ENCODE measurements at places on chromosomes 7 and 10. TPM values are rescaled to one million over a fixed set of nuclear protein-coding genes. Genes with fewer than 3 reads are reported as not detected.

GRCh38 chr10:106401161-106401560, 763.3 kb downstream of the SORCS1 start:
- no peaks in the 10 kb centered on the region for H3K36me3 ChIP-seq
- H3K4me3 ChIP-seq, result no peak overlapping the region
- no peak for DNase-seq
- H3K27ac ChIP-seq, result no peak overlapping the region
- no peaks in the 10 kb centered on the region for H3K27me3 ChIP-seq

DNA sequence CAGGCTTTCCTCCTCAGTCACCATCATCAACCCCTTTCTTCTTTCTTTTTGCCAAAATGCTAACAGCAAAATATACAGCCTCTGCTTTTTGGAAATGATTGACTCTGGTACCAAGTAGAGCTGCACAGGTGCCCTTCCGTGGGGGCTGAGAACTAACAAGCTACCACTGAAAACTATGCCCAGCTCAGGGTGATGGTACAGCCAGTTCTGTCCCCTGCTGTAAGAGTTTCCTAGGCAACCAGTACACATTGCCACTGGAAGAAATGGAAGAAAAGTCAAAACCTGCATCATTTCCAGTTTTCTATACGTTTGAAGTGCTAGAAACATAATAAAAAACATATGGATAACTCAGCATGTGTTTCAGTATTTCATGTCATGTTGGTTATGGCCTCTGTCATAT, 297.5 kb downstream of the PRKG1 start:
- no peaks in the 10 kb centered on the region for H3K4me1 ChIP-seq
- no peak for DNase-seq
- H3K27me3 ChIP-seq, result no peaks in the 10 kb centered on the region
- H3K4me3 ChIP-seq, result no peak overlapping the region

GRCh38 chr10:97553575-97554031, 19.0 kb upstream of the ANKRD2 start:
- peak; percentile 69 for DNase-seq
- H3K4me1 ChIP-seq, result peaks cover 4% of the 10 kb centered on the region
- no peaks in the 10 kb centered on the region for H3K27me3 ChIP-seq
- H3K4me3 ChIP-seq, result no peak overlapping the region
- no peak overlapping the region for H3K27ac ChIP-seq

- no peaks in the 10 kb centered on the region for H3K36me3 ChIP-seq
- H3K27ac ChIP-seq, result no peak overlapping the region
- peaks cover 39% of the 10 kb centered on the region for H3K27me3 ChIP-seq
- DNase-seq, result no peak
Measured at GRCh38 chr10:117214401-117214800, 17.1 kb downstream of the KCNK18 start.

DNA sequence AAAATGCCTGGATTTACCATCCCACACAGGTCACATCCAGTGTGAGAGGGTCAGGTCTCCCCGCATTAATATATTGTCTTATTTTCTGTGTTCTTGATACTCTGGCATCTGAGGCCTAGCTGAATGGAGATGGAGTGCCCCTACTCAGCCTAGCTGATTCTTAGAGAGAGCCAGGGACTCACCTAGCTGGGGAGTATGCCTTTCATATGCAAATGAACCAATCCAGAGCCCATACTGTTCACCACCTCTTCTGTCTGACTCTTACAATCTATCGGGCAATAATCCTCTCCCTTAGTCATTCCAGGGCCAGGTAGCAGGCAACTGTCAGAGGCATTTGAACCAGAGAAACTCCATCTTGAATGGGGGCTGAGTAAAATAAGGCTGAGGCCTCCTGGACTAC, 46.3 kb downstream of the LBX1 start:
- no peak for DNase-seq
- H3K4me1 ChIP-seq, result no peaks in the 10 kb centered on the region
- no peak overlapping the region for H3K27ac ChIP-seq
- no peaks in the 10 kb centered on the region for H3K36me3 ChIP-seq

- H3K27me3 ChIP-seq, result peaks cover 4% of the 10 kb centered on the region
- H3K4me1 ChIP-seq, result no peaks in the 10 kb centered on the region
- no peaks in the 10 kb centered on the region for H3K36me3 ChIP-seq
- no peak overlapping the region for H3K27ac ChIP-seq
Measured at GRCh38 chr7:96408881-96409280, 87.0 kb upstream of the SLC25A13 start.

DNA sequence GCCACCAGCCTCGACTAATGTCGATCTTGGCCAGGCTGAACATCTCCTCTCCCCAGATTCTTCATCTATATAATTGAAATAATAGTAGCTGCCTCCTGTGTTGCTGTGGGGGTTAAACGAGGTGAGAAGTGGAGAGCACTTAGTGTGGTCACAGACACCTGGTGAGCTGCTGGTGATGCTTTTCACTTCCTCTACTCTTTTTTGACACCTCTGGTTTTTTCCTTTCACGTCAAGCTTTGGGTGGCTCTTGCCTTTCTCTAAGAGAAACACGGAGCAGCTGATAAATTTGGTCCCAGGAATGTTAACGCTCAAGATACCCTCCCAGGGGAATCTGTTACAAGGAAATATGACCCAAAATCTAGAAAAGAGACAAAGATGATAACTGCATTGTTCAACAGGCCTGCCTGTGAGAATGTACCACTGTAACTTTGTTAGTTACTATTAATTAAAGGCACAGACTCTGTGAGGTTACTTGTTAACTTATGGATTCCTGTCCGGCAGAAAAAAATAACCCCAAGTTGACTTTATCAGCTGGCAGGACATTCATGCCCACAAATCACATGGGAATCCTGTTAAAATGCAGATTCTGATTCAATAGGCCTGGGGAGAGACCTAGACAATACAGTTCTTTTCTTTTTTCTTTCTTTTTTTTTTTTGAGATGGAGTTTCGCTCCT, 9.5 kb upstream of the NPFFR1 start:
- H3K4me3 ChIP-seq, result no peak overlapping the region
- no peak overlapping the region for H3K27ac ChIP-seq
- peaks cover 4% of the 10 kb centered on the region for H3K27me3 ChIP-seq
- no peaks in the 10 kb centered on the region for H3K36me3 ChIP-seq
- no peak for DNase-seq

- no peaks in the 10 kb centered on the region for H3K36me3 ChIP-seq
- H3K4me1 ChIP-seq, result no peaks in the 10 kb centered on the region
- DNase-seq, result no peak
- no peak overlapping the region for H3K27ac ChIP-seq
Measured at GRCh38 chr7:25087855-25088254, 37.2 kb downstream of the CYCS start.

DNA sequence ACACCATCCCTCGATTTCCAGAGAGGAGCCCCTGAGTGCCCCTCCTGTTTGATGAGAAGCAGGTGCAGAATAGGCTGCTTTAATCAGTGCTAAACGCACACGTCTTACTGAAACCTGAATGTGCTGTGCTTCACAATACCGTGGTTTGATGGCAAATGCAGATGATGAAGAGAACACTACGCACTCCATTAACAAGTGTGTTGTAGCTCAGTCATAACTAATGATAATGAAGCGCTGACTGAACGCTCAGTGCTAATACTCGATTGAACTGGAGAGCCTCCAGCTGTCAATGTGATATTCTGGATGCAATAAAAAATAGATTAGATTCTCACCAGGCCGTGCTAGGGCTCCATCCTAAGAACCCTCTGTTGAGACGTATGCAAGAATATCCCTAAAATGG, 279.7 kb upstream of the PLPP4 start:
- H3K36me3 ChIP-seq, result no peaks in the 10 kb centered on the region
- no peak overlapping the region for H3K27ac ChIP-seq
- no peaks in the 10 kb centered on the region for H3K4me1 ChIP-seq
- peaks cover 2% of the 10 kb centered on the region for H3K27me3 ChIP-seq
- no peak for DNase-seq

DNA sequence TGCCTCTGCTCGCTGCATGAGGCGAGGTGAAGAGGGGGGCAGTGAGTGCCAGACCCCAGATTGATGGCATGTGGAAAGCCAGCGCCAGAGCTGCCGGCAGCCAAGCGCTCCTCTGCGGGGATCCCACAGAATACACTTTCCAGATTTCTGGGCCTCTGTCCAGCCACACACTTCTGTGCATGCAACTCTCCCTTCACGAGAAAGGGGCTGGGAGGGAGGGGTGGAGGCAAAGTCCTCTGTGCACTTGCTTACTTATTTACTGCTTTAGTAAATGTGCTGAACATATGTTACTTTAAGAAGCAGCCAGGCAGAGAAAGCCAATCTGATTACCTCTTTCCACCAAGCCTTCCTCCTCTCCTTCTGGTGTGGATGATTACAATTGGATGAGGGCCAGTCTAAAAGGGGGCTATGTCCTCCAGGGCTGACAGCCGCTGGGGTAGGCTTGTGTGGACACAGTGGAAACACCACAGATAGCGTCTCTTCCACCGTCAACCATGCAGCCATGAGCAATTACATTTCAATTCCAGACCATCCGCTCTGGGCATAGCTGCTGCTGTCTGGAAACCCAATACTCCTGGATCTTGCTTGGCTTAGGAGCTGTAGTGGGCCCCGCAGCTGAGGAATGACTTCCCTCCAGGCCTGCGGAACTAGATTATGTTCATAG, 322.8 kb upstream of the ANKRD30A start:
- H3K27ac ChIP-seq, result no peak overlapping the region
- H3K27me3 ChIP-seq, result no peaks in the 10 kb centered on the region
- no peaks in the 10 kb centered on the region for H3K4me1 ChIP-seq
- DNase-seq, result no peak
- H3K36me3 ChIP-seq, result no peaks in the 10 kb centered on the region

DNA sequence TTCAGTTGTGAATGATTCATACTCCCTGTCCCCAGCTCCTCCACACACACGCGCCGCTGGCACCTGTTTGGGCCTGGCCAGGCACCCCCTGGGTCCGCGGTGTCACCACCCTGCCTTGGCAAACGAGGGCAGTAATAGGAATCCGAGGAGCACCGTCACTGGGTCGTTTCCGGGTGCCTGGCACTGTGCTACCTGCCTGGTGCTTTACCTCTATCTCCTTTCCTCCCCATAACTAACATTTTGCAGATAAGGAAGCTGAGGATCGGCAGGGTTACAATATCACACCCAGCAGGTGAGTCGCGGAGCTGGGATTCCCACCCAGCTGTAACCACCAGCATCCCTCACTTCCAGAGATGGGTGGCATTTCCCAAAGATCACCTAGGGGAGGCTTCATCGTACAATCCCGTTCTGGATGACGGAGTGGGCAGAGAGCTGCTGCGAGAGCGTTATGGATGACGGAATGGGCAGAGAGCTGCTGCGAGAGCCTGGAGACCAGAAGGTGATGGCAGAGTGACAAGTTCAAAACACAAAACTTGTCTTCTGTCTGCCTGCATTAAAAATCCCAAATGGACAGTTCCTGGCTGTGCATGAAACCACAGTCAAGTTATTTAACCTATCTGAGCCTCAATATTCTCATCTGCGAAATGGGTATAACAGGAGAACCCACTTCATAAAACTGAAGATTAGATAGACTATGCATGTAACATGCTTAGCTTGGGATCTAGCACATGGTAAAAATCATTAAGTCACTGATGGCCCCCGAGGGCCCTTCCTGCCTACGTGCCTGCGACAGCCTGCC, 1.1 kb upstream of the HSPA12A start:
- no peak for DNase-seq
- H3K27ac ChIP-seq, result no peak overlapping the region
- peaks cover 59% of the 10 kb centered on the region for H3K27me3 ChIP-seq
- H3K36me3 ChIP-seq, result no peaks in the 10 kb centered on the region
- H3K4me1 ChIP-seq, result peaks cover 3% of the 10 kb centered on the region
- H3K4me3 ChIP-seq, result peak overlapping the region; percentile 17

DNA sequence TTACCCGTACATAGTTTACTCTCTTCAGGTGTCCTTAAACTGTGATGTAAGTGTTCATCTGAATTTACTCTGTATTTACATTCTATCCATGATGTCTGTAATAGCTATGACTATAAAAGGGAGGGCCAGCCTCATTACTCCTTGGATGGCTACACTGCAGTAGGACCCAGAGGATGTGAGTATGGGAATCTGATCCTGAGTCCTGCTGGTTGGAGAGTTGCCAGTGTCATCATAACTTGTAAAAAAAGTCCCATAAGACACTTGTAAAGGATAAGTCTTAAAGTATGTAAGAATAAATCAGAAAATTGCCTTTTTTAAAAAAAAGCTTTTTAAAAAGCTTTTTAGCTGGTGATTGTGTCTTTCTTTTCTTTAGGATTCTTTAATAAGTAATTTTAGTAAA, 95.4 kb downstream of the PPP1R9A start:
- H3K36me3 ChIP-seq, result no peaks in the 10 kb centered on the region
- no peak for DNase-seq
- no peak overlapping the region for H3K27ac ChIP-seq
- H3K4me3 ChIP-seq, result no peak overlapping the region

The EIF4EBP2 gene
- total RNA-seq, result 56.1 TPM

The PNLIP gene
- total RNA-seq, result not detected

The EPHA1 gene
- 10.0 TPM for total RNA-seq

The TAS2R3 gene
- 1.8 TPM for total RNA-seq

The STEAP4 gene
- total RNA-seq, result not detected

The MYO1G gene
- 457 TPM for total RNA-seq

Measured in activated CD4-positive, alpha-beta T cell treated with anti-CD3 and anti-CD28 coated beads, Interleukin-2, amount 10 ng/mL, durations not matched to agents 7 days and 5 days (primary cell).